Sigmoid colon (tissue), 7 donors: ENCODE measurements at places on chromosomes 3 and 15. TPM values are rescaled to one million over a fixed set of nuclear protein-coding genes. Genes with fewer than 3 reads are reported as not detected.
A peak's percentile ranks its signal among the peaks of the same experiment; 100 is the strongest.

Gene ESYT3
- 0.60 TPM for polyA plus RNA-seq

GRCh38 chr15:42154956-42155355, 1.5 kb downstream of the PLA2G4F start:
- no peak overlapping the region for H3K27ac ChIP-seq
- H3K36me3 ChIP-seq: peaks cover 2% of the 10 kb centered on the region
- DNase-seq: no peak
- H3K27me3 ChIP-seq: no peaks in the 10 kb centered on the region
- no peaks in the 10 kb centered on the region for H3K4me1 ChIP-seq

Gene ALDH1A2
- polyA plus RNA-seq: 2.1 TPM

GRCh38 chr3:159831466-159831865, 157.2 kb upstream of the IL12A start:
- H3K27me3 ChIP-seq: no peaks in the 10 kb centered on the region
- no peaks in the 10 kb centered on the region for H3K36me3 ChIP-seq
- H3K4me3 ChIP-seq: no peak overlapping the region
- peaks cover 41% of the 10 kb centered on the region for H3K4me1 ChIP-seq

DNA sequence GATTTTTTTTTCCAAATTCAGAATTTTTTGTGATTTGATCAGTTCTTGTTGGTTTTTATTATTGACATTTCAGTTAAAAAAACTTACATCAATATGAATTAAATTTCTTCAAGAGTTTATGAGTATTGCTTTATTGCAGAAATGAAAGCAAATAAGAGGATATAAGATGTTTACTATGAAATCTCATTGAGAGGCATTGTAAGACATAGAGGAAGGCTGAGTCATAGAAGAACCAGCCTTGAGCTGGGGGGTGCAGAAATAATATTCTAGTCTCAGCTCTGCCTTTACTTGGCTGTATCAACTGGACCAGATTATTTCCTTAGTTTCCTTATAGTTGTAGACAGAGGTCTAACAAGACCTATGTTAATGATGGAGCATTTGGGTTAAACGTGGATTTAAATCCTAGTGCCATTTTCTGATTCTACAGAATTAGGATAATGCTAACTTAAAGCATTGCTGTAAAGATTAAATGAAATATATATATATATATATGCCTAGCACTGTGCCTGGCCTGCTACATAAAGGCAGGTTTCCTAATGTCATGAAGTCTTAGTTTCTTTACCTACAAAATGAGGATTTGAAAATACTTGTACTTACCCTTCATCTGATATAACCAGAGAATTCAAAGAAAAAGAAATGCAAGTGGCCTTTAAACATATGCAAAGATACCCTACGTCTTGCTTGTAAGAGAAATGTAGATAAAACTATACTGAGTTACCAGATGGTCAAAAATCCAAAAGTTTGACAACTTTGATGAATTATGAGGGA, 7.3 kb downstream of the FAM98B start:
- no peak for DNase-seq
- H3K27ac ChIP-seq: no peak overlapping the region
- peaks cover 3% of the 10 kb centered on the region for H3K4me1 ChIP-seq
- H3K27me3 ChIP-seq: no peaks in the 10 kb centered on the region
- H3K4me3 ChIP-seq: no peak overlapping the region

DNA sequence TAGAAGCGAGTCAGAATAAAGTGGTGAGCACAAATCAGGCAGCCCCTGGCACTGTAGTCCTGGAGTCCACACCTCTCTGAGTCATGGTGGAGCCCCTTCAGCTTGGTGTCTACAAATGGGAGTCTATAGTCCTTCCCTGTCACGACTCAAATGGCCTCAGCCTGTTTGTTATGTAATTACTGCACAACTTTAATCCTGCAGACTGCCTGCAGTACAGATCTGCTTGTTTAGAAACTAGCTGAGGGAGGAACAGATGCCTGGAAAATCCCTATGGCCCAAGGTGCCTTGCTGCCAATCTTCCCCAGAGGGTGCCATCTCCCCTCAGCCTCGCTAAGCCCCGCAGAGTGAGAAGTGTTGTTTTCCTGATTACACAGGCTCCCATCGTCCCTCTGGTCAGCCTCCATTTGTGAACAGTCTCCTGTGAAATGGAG, 3.9 kb upstream of the CXCR6 start:
- H3K27me3 ChIP-seq: no peaks in the 10 kb centered on the region
- peak overlapping the region; percentile 38 for H3K27ac ChIP-seq
- DNase-seq: no peak
- H3K36me3 ChIP-seq: peaks cover 15% of the 10 kb centered on the region
- H3K4me1 ChIP-seq: peaks cover 13% of the 10 kb centered on the region

DNA sequence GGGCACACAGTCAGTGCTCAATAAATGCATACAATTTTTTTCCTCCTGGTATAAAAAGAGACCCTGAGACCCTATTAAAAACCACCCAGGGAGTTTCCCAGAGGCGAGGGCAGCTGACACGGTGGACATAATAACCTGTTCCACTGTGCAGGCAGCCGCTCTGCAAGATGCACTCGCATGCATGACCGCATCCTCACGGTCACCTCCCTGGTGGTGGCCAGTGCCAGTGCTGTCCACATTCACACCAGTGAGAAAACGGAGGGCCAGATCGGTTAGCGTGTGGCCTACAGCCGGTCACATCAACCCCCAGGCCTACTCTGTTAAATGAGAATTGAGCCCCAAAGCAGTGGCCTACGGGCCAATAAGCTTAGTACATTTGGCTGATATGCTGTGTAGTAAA, 24.8 kb downstream of the SH3BP5 start:
- no peak overlapping the region for H3K4me3 ChIP-seq
- no peaks in the 10 kb centered on the region for H3K36me3 ChIP-seq
- no peaks in the 10 kb centered on the region for H3K4me1 ChIP-seq
- DNase-seq: peak; percentile 62

Gene LRIG1
- polyA plus RNA-seq: 6.0 TPM

- no peaks in the 10 kb centered on the region for H3K36me3 ChIP-seq
- H3K27me3 ChIP-seq: no peaks in the 10 kb centered on the region
- DNase-seq: no peak
- no peak overlapping the region for H3K4me3 ChIP-seq
- H3K27ac ChIP-seq: no peak overlapping the region
Observed at GRCh38 chr15:73965758-73966113, 26.4 kb downstream of the STOML1 start.

DNA sequence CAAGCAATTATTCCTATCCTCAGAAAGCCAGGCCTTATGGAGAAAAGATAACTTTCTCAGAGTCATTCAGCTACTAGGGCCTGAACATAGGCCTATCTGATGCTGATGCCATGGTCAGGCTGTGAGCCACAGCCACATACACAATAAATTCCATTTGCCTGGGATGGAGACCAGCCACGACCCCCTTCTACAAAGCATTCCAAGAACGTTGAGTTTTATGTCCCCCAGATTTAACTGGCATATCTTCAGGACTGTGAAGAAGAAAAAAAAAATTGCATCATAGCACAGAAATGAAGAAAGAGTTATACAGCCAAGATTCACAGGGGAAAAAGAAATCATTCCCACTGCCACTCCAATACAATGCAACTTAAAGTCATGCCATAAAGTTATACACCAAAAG, 100.0 kb downstream of the THBS1 start:
- H3K4me3 ChIP-seq: no peak overlapping the region
- no peaks in the 10 kb centered on the region for H3K27me3 ChIP-seq
- H3K27ac ChIP-seq: peak overlapping the region; percentile 48
